ENCODE measurements at places on chromosomes 6 and 20. TPM values are rescaled to one million over a fixed set of nuclear protein-coding genes. Genes with fewer than 3 reads are reported as not detected.

SNX5 gene
- 82.0 TPM for total RNA-seq

KHDC1 gene
- 2.4 TPM for total RNA-seq

DNA sequence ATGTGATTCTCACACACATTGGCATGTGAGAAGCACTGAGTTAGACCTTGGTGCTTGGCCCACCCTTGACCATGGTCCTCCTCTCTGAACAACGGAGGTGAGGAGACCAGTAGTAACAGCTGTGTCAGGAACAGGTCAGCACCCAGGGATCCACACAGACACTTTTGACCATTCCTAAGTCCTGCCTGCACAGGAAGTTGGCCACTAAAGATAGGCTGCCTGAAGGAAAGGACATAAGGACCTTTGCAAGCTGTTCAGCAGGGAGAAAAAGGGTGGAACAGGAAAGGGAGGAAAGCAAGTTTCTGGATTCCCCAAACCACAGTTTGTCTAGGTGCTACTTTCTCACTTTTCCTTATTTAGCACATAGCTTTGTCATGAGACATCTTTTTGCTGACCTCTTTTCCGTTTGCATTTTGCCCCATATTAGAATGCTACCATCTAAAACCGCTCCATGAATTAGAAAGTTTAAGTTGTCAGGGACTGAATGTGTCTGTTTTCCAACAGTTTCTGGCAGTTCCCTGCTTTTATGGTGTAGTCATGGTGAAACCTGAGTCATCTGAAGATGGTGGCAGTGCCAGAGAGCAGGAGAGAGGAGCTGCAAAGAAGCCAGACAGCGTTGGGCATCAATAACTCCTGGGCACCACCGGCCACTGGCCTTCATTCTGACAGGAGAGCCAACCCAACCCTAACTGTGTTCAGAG, 1.1 kb upstream of the CD109 start:
- DNase-seq = no peak

GRCh38 chr20:30484009-30484748, 773.3 kb upstream of the DEFB115 start:
- DNase-seq = no peak

DNA sequence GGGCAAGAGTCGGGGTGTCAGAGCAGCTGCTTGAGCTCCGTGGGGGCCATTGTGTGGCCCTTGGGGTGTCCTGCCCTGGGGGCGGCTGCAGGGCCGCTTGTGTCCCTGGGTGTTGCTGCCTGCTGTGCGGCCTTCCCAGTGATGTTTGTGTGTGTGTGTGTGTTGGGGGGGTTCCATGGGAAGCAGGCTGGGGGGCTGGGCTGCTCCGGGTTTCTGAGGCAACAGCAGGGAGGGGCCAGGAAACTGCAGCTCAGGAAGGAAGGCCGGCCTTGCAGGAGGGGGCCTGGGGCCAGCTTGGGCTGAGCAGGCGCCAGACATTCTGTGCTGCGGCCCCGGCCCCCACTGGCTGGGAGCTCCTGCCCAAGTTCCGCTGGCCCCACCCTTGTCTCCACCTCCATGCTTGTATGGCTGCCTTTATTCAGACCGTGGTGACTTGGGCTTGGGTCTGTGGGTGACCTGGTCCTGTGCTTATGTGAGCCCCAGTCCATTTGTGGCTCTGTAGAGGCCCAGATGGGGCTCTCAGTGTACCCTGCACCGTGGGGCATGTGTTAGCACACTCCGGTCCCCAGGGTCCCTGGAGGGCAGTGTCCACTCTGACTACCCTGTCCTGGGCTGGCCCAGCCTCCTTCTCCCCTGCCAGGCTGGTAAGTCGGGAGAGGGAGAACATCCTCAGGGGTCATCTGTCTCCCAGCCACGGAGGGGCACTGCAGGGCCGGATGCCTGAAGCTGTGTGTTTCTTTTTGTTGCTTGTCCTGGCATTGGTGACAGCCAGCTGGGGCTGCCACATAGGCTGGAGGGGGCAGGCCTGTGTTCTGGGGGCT, 4.6 kb upstream of the SOX18 start:
- no peak for DNase-seq
